ENCODE measurements at places on chromosomes 12 and 14. TPM values are rescaled to one million over a fixed set of nuclear protein-coding genes. Genes with fewer than 3 reads are reported as not detected.

The ABCC9 gene
- total RNA-seq = 0.19 TPM

DNA sequence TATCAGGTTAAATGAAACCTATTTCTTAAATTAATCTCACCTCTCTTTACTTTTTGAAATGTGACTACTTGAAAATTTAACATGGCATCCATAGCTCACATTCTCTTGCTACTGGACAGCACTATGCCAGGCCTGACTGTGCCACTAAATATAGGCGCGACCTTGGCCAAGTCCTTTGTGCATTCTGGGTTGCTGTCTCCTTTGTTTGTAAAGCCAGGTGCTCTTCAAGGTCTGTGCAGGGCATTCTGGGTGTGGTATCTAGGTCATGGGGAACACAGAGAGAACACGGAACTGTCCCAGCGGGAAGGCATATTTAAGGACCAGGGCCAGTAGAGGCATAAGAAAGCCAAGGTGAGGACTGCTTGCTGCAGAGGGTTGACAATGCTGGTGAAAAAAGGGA is 121.2 kb downstream of the ZNF664 start:
- H3K27ac ChIP-seq = no peak overlapping the region
- no peak for DNase-seq
- H3K36me3 ChIP-seq = no peaks in the 10 kb centered on the region
- H3K4me3 ChIP-seq = no peak overlapping the region
- H3K27me3 ChIP-seq = peaks cover 5% of the 10 kb centered on the region
- no peaks in the 10 kb centered on the region for H3K4me1 ChIP-seq

GRCh38 chr12:103572312-103573045 is 14.6 kb upstream of the STAB2 start:
- no peak overlapping the region for H3K4me3 ChIP-seq
- no peak overlapping the region for H3K27ac ChIP-seq
- peaks cover 83% of the 10 kb centered on the region for H3K27me3 ChIP-seq
- no peaks in the 10 kb centered on the region for H3K36me3 ChIP-seq

DNA sequence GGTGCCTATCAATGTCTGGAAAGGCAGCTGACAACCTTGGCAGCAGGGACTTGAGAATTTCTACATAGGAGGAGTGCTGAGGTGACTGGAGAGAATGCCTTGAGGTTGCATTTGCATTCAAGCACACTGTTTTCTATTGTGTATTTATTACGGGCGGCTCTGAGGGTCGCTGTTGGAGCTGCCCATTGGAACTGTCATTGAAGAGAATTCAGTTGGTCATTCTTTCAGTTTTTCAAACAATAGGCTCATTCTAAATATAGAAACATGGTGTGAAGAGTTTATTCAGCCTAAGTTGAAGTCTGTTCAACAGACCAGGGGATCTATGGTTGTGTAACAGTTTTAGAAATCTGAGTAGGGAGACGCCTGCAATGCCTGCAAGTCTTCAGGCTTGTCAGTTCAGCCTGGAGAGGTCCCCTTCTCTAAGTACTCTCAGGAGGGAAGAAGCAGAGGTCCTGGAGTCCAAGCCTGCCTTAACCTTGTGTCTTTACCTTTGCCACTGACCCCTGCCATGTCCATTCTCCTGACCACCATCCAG is 9.8 kb upstream of the ABHD12B start:
- peaks cover 16% of the 10 kb centered on the region for H3K4me1 ChIP-seq
- no peak for DNase-seq
- H3K4me3 ChIP-seq = no peak overlapping the region
- no peaks in the 10 kb centered on the region for H3K36me3 ChIP-seq
- H3K27me3 ChIP-seq = peaks cover 9% of the 10 kb centered on the region

DNA sequence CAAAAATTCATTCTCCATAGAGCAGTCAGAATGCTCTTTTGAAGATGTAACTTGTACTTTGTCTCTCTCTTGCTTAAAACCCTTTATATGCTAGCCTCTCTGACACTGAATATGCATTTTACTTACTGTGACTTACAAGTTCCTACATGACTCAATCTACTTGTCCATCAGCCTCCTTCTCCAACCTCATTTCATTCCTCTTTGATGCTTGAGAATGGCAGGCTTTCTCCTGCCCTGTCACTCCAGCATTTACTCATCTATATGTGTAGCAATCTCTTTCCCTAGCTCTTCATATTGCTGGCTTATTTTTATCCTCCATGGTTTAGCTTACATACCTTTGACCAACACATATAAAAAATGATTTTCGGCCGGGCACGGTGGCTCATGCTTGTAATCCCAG is 561.9 kb downstream of the CCER1 start:
- no peaks in the 10 kb centered on the region for H3K4me1 ChIP-seq
- H3K27me3 ChIP-seq = no peaks in the 10 kb centered on the region
- H3K36me3 ChIP-seq = peaks cover 2% of the 10 kb centered on the region
- no peak overlapping the region for H3K4me3 ChIP-seq
- DNase-seq = no peak

The SLC25A47 gene
- total RNA-seq = not detected

- peak overlapping the region; percentile 37 for H3K4me3 ChIP-seq
- no peaks in the 10 kb centered on the region for H3K27me3 ChIP-seq
- peak overlapping the region; percentile 21 for H3K27ac ChIP-seq
- peaks cover 56% of the 10 kb centered on the region for H3K4me1 ChIP-seq
- no peak for DNase-seq
Observed at GRCh38 chr12:50537538-50537919, 32.7 kb downstream of the DIP2B start.

Measured in activated T-cell treated with anti-CD3 and anti-CD28 coated beads, Interleukin-2, amount 50 U/mL, for 72 hours (primary cell).